ENCODE measurements at places on chromosomes 13 and 19.
A peak's percentile ranks its signal among the peaks of the same experiment; 100 is the strongest.

DNA sequence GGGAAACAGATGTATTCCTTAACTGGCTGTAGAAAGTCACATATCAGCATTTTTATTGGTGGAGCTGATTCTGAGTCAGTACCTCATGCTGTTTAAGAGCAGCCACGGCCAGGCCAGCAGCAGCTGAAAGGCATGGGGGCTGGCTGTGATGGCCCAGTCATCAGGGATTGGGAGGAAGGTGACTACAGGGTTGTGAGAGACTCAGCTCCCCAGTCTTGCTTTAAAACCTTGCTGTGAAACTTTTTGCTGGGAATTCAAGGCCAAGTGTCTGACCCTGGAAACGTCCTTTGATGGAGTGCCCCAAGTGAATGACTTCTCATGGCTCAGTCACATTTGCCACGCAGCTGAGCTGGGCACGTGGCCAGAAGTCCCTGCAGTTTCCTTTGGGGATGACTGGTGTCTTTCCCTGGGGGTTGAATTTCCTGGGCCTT, 39.1 kb upstream of the RNF113B start:
- DNase-seq = no peak

DNA sequence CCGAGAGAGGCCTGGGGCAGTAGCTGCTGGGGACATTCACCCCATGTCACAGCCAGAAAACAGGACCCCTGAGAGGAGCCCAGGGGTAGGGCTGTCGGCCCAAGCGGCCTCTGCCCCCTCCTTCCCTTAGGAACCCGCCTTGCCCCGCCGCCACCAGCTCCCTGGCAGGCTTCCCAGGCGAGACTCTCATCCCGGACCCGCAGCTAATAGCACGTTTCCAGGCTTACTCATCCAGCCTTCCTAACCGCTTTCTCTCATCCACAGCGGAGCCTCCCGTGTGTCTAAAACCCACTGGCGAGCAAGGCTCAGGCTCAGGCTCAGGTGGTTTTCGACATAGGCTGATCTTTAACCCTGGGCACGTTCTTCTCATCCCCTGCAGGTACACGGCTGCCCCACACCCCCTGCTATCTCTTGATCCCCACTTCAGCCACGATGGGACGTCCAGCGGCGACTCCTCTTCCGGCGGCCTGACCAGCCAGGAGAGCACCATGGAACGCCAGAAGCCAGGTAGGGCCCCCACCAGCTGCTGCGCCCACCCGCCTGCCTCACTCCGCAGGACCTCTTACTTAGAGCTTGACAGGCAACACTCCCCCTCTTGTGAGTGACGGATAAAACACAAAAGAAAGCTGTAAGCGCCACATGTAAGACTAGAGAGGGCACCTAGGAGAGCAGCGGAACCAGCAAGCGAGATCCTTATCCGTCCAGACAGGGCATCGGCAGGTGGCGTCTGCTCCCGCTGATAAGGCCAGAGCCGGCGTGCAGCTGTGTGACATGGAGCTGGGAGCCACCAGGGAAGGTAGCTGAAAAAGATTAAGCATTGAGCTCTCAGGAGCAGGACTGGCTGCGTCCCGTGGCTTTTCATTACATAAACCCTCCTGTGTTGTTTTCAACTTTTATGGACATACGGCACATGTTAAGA, 71.3 kb downstream of the DPF1 start:
- DNase-seq = no peak

DNA sequence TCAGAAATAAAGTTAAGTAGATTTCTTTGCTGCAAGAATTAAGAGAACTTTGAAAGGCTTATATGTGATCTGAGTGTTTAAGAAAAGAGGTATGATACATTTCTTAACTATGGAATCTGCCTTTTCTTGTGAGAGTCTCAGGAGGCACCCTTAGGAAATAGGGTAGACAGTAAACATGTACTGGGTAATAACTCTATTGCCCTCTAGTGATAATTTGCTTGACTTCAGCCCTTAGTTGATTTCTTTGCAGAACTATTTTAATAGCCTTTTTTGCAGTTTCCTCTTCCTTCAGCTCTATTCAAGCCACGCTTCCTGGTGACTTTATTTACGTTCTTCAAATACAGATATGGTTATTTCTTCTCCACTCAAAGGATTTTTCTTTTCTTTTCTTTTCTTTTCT, 37.0 kb upstream of the CCNA1 start:
- DNase-seq = peak; percentile 35

DNA sequence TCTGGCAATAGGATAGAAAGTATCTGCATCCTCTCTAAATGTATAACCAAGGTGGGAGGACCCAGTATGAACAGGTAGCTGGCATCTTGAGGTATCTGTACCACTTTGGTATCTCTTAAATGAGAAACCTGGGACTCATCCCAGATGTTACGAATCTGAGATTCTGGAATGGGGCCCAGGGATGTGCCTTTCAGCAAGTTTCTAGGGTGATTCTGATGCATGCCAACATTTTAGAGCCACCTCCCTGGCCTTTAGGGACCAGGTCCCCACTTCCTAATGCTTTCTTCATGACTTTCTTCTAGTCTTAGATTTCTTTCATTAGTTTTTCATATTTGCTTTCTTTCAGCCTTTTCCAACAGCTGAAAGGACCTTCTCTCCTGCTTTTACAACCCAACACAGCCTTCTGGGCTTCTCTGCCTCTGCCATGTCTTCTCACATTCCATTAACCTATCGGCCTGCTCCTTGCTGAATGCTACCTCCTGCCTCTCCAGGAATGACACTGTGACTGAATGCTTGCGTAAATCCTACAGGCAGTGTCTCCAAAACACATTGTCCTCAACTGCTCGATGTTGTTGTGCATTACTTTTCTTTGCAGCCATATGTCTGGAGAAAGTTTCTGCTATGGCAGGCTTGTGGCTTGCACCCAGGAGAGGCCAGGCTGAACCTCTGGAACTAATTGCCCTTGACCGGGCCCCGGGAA, 284.0 kb downstream of the DNAJC15 start:
- DNase-seq = no peak

GRCh38 chr19:55766466-55766865, 2.5 kb upstream of the RFPL4AL1 start:
- no peak for DNase-seq

DNA sequence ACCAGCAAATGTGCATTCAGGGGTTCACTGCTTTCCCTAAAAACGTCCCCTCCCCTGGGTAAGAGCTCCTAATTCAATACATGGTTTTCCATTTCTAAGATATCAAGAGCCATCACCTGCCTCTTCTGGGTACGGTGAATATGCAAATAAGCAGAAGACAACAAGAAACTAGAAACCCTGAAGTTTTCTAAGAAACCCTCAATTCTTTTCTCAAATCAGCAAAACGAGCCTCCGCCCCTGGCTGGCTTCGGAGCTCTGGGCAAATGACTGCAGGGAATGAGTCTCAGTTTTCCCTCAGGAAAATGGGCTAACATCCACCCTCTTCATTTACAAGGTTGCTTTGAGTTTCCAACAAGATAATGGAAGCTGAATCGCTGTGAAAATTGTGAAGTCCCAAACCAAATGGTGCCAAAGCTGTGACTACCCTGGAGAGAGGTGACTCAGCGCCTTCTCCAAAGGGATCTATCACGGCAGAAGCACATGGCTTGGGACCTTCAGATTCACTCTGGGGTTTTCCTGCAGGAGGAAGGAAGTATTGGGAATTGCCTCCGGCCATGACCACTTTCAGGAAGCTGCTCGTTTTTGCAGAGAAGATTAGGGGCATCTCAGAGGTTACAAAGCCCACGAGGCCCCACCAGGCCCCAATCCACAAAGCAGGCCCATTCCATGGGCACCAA, 26.6 kb downstream of the KLF2 start:
- DNase-seq = no peak

DNA sequence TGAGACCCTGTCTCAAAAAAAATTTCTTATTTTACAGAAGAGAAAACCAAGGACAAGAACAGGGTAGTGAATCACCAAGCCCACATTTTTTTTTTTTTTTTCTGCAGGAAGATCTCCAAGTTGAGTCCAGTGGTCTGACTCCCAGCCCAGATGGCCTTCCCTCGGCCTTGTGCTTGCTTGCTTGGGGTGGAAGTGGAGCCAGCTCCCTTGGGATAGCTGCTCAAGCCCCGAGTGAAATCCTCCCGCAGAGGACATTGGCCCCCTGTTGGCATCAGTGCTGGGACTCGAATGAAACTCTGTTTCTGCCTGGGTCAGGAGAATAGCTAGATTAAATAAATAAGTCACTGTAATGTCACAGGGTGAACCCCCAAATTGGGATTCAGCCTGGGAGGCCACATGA, 9.4 kb upstream of the NUP62 start:
- DNase-seq = no peak

DNA sequence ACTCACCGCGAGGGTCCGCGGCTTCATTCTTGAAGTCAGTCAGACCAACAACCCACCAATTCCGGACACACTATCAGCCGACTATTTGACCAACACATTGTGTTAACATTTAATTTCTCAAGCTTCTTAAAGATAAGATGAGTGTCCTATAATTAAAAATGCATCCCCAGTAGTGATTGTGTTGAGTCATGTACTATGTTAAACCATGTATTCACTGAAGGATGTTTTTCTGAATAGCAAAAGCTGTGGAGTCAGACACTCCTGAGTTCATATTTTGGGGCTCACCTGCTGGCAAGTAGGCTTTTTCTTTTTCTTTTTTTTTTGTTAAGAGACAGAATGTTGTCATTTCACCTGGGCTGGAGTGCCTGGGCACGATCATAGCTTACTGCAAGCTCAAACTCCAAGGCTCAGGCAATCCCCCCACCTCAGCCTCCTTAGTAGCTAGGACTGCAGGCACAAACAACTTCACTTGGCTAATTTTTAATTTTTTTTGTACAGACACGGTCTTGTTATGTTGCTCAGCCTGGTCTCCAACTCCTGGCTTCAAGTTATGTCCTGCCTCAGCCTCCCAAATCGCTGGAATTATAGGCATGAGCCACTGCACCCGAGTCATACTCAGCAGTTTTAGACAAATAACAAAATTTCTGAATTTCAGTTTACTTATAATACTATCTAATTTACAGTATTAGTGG, 606.9 kb downstream of the PCDH9 start:
- DNase-seq = no peak

- no peak for DNase-seq
Measured at GRCh38 chr13:21208652-21209154, 32.2 kb downstream of the MRPL57 start.
